Muscle of leg (tissue), 16 donors: ENCODE measurements at places on chromosomes 1 and 21. TPM values are rescaled to one million over a fixed set of nuclear protein-coding genes. Genes with fewer than 3 reads are reported as not detected.
A peak's percentile ranks its signal among the peaks of the same experiment; 100 is the strongest.

GRCh38 chr1:206772243-206772937 is at the start of gene IL10:
IL10 (minus strand) TSS chr1:206772494; CDS start chr1:206772435, 59 bp downstream.
- DNase-seq = peak; percentile 43

- DNase-seq = no peak
Observed at GRCh38 chr1:210949489-210949888, 184.5 kb downstream of the KCNH1 start.

DNA sequence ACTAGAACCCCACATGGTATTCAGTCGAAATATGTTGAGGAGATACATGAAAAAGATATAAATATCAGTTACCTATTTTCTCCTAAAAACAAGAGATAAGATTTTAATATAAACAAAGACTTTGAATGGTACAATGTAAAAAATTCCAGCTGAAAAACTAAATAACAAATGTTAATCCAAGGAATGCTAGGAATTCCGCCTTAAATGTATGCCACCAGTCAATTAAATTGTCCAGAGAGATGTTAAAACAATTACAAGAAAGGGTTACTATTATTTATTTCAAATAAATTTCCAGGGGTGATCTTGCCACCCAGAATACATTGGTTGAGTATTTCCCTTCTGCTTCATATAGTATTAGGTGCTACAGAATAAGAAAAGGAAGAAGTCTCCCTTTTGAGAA is 4.2 kb downstream of the ADSS2 start:
- DNase-seq = no peak

DNA sequence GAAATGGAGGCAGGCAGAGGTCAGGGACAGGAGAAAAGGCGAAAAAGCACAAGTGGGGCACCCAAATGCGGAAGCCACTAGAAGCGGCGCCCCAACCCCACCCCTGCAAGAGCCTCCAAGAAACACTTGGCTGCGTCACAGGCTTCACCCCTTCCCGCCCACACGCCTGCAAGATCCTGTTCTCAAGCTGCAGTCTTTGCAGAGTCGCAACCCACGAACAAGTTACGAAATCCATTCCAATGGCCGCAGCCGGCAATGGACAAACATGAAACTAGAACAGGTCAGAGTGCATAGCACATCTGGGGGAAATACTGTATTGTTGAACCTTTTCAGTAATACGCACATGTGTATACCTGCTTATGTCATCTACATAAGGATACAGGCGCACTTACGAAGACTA is 103.6 kb downstream of the PSMG1 start:
- peak; percentile 70 for DNase-seq

DNA sequence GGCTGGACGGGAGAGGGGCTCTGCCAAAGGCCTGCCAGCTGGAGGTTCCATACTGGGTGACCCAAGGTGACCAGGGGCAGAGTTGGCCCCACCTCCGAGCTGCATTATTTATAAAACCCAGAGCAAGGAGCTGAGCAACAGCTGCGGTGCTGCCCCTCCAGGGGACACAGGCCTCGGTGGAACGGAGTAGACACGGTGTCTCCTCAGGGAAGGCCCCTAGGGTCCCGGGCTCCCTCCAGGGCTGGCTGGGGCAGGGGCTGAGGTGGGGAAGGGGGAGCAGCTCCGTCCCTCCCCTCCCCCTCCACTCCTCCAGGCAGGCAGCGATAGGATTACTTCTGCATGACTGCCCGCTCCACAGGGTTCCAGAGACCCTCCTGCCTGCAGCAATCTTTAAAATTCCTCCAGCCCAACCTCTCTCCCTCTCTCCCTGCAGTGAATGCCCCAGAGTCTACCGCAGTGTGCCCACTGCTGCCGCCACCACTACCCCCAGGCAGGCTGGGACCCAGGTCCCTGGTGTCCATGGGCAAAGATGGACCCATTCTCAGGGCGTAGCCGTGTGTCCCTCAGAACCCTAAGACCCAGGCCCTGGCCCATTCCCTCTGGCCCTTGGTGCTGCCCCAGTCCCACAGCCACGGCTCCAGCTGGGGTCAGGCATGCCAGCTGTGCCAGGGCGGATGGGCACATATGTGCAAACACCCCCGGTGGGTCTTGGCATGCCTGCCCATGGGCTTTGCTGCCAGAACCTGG is 10.8 kb downstream of the AHDC1 start:
- DNase-seq = no peak

DNA sequence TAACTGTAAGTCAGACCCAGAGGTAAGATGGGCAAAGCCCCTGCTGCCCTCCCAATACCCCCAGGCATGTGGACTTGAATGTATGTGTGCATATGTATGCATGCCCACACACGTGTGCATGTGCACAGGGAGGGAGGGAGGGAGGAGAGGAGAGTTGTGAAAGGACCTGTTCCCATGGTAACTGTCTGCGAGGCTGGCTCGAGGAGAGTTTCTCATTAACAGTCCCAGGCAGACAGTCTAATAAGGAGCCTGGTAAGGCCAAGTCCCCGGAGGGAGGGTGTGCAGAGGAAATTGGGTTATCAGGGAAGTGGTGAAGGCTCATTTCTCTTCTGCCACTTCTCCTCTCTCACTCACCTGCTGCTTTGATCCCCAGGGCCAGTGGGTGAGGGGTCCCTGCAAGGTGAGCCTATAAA is 74.9 kb downstream of the NFASC start:
- DNase-seq = no peak

DNA sequence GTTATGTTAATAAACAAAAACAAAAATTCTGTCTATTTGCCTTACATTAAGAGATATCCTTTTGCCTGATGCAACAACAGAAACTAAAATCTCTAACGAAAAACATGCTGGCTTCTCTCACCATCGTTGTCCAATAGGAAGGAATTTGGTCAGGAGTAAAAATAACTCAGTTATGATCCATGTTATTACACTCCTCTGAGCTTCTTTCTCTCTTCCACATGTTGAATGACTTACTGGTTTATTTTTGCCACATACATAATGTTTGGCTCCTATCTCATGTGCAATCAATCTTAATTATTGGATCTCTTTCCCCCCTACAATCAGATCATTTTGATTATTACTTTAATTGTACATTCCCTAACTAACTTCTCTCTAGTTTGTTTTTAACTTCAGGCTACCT is 688.4 kb downstream of the USP25 start:
- DNase-seq = peak; percentile 88

- no peak for DNase-seq
Observed at GRCh38 chr1:175225805-175226129, 33.2 kb upstream of the KIAA0040 start.

- DNase-seq = no peak
Observed at GRCh38 chr1:67886076-67886475, 52.8 kb upstream of the GNG12 start.

- DNase-seq = no peak
Observed at GRCh38 chr1:17734609-17735008, 20.5 kb upstream of the ACTL8 start.

GRCh38 chr1:61013946-61014667 is 68.3 kb upstream of the NFIA start:
- DNase-seq = no peak

DNA sequence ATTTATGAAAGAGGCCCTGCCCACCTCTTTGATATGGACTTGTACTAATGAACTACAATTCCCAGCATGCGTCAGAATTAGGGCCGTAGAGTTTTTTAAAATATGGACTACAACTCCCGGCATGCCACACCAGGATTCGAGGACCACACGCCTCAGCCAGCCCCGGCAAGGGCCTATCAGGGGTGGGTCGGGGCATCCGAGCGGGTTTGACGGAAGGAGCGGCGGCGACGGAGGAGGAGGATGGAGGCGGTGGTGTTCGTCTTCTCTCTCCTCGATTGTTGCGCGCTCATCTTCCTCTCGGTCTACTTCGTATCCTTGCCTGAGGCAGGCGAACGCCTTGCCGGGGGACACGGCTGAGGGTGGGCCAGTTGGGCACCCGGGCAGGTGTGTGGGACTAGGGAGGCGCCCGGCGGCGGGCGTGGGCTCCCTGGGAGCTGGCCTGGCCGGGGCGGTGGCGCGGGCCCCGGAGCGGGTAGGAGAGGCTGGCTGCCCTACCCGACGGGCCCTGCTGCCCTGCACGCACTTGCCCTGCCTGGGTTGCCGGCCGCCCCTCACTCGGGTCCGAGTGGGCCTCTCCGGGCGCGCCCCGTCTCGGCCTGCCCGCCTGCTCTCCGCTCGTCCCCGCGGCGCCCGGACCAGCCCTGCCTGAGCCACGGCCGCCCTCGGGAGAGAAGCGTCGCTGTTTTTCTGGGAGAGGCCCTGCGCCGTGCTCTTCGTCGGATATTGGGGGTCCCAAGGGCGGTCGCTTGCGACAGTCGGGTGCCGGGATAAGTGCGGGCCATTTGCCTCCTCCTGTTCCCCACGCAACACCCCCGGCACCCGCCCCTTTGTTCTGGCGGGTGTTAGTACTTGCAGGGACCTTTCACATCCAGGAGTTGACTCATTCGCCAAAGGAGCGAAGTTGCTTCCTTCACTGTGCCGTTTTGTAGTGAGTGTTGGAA is at the start of gene CNIH4:
Gene CNIH4 (plus strand): TSS at position 195 of the 941 bp plus-strand sequence. CDS start 46 bp downstream, at position 241.
- DNase-seq = peak; percentile 99

DNA sequence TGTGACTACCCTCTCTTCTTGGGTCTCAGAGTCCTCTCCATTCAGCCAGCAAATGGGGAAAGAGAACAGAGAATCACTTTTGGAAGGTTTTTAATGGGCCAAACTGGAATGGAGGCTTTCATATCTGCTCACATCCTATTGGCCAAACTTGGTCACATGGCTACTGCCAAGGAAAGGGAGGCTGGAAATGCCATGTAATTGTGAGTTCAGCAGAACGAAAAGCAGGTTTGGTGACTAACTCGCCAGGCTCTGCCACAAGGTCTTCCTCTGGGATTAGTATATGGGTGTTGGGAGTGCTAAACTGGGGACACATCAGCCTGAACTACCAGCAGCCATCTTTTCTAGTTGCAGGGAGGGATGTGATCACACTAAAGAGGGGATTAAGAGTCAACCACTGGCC is 19.2 kb downstream of the RD3 start:
- no peak for DNase-seq

- no peak for DNase-seq
Observed at GRCh38 chr1:94406446-94406845, 11.7 kb upstream of the ABCD3 start.

- DNase-seq = peak; percentile 5
Observed at GRCh38 chr1:235745503-235746136, 96.0 kb upstream of the GNG4 start.

DNA sequence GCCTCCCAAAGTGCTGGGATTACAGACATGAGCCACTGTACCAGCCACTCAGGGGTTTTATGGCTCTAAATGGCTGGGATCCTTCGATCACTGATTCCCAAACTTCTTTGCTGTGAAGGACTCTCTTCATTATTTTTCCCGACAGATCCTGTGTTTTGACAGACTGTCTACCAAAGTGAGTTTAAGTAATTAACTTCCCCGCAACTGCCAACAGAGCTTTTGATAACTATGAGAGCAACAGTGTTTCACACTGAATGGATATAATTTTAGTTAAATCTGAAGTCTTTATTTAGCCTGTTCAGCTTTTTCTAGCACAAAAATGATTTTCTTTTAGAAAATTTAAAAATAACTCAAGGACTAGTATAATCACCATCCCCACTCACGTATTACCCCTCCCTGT is 12.6 kb upstream of the RABIF start:
- DNase-seq = no peak

- no peak for DNase-seq
Observed at GRCh38 chr1:22736501-22737080, 26.0 kb downstream of the EPHB2 start.

- no peak for DNase-seq
Observed at GRCh38 chr1:98962156-98962555, 42.5 kb downstream of the PLPPR5 start.

DNA sequence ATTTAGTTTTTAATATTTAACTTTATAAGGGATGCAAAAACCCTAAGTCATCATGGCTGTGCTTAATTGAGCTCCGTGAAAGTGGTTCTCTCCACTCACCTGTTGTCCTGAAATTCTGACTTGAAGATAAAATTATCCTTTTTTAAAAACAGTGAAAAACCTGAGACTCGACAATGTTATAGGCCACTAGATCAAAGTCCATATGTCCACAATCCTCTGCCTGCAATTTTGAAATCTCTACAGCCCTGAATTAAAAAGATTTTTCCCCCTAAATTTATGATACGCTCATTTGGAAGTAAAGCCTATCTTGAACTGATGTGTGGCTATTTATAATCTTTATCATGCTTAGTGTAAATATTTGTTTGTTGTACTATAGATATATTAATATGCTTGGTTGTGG is 18.7 kb downstream of the OSBPL9 start:
- DNase-seq = no peak

DNA sequence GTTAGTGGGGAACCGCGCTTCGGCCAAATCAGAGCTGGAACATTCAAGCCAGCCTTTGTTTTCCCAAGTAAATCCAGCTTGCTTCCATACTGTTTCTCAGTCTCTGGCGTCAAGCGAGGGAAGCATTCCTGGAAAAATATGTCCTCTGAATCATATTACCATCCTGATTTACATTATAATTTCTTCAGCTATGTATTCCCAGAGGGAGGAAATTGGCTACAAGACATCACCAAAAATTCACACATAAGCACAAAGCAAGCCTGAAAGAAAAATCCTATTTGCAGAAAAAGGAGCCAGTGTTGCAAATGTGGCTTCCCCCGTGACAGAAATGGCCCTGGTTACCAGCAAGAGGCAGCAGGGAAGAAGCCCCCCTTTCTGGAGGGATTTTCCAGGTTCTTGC is 233.3 kb downstream of the KCNJ6 start:
- peak; percentile 77 for DNase-seq

GRCh38 chr1:204623894-204624361 is 61.6 kb downstream of the LRRN2 start:
- no peak for DNase-seq

DNA sequence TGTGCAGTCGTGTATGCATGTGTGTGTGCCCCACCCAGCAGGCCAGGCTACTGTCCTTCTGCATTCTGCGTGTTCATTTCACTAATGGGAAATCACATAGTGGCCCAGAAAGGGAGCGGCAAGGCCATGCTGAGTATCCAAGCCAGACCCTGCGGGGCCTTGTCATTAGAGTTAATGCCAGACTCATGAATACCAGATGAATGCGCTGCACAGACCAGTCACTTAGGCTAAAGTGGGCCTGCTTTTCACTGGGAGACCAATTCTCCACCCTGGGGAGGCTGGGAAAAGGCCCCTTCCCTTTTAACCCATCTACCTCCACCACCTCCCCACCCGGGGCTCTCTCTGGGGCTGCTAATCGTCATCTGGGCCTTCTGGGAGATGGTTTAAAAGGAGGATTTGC is 17.0 kb upstream of the GRIK3 start:
- no peak for DNase-seq

Gene SPRR1A
- polyA plus RNA-seq = not detected

Gene MROH9
- polyA plus RNA-seq = 0.07 TPM

Gene RSPH1
- polyA plus RNA-seq = 0.10 TPM

Gene WLS
- polyA plus RNA-seq = 120 TPM

Gene PSMG1
- polyA plus RNA-seq = 32.8 TPM

Gene FCER1G
- 20.6 TPM for polyA plus RNA-seq

Gene MROH7
- polyA plus RNA-seq = 5.8 TPM

Gene PIK3CD
- 3.2 TPM for polyA plus RNA-seq

Gene TLR5
- polyA plus RNA-seq = 3.8 TPM

Gene JAM2
- polyA plus RNA-seq = 39.6 TPM

Gene PERM1
- 2.1 TPM for polyA plus RNA-seq

Gene TNNI3K
- polyA plus RNA-seq = 1.2 TPM

Gene GJB5
- polyA plus RNA-seq = not detected
